ENCODE measurements at places on chromosomes 16 and 17.

DNA sequence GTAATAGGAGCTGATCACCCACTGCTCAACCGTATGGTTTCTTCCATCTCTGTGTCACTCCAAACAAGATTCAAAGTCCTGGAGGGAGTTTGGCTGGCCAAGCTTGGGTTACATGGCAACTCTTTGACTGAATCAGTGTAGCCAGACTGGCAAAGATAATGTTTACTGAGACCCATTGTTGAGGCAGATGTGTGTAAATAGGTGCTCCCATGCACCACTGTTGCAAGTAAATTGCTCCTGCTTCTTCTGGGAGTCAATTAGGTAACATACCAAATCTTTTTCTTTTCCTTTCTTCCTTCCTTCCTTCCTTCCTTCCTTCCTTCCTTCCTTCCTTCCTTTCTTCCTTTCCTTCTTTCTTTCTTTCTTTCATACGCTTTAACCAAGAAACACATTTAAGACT lies 86.3 kb upstream of the DHX40 start:
- DNase-seq, result no peak

DNA sequence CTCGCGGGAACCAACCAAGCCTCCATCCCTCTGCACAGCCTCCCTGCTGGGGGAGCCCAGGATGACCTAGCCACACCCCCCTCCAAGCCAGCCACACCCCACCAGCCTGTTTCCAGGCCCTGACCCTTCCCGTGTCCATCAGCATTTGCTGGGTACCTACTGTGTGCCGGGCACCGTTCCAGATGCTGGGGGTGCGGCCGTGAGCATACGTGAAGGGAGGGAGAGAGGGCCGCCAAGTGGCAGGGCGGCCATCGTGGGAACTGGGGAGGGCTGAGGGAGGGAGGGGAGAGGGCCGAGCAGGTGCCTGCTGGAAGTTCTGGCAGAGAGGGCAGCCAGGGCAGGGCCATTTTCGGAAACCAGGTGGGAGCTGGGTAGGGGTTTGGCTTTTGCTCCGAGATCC lies 23.1 kb downstream of the ZFPM1 start:
- no peak for DNase-seq

DNA sequence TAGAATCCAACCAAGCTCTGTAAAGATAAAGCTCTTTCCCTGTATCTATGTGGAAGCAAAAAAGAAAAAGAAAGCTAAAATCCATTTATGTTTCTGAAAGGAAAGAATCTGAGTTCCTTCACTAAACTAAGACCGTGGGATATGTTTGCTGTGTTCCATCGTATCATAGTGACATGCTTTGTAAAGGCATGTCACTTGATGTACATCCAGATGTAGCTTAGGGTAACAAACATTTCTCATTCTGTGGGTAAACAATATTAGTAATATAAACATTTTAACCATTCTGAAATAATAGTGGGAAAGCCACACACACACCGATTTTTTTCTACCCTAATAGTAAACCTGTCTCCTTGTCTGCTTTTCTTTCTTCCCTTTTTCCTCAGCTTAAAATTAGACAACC lies 78.1 kb downstream of the TUBD1 start:
- DNase-seq, result no peak

DNA sequence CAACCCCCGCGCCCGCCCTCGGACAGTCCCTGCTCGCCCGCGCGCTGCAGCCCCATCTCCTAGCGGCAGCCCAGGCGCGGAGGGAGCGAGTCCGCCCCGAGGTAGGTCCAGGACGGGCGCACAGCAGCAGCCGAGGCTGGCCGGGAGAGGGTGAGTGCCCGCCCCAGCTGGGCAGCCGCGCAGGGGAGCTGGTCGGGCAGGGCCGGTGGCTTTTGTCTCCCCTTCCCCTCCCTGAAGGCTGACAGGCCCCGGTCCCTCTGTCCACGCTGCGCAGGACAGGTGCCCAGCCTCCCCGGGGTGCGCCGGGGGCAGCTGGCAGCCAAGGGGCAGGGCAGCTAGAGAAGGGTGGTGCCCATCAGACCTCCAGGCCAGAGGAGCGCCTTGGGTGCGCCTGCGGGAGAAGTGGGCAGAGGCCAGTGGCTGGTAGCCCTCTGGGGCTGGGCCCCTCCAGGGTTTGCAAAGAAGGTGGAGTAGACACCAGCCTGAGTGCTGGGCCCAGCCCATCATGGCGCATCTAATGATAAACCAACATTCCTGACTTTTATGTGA lies 278 bp downstream of the ITGB4 start:
- DNase-seq, result no peak

GRCh38 chr16:78930561-78930960 lies 670.0 kb downstream of the MAF start:
- no peak for DNase-seq

DNA sequence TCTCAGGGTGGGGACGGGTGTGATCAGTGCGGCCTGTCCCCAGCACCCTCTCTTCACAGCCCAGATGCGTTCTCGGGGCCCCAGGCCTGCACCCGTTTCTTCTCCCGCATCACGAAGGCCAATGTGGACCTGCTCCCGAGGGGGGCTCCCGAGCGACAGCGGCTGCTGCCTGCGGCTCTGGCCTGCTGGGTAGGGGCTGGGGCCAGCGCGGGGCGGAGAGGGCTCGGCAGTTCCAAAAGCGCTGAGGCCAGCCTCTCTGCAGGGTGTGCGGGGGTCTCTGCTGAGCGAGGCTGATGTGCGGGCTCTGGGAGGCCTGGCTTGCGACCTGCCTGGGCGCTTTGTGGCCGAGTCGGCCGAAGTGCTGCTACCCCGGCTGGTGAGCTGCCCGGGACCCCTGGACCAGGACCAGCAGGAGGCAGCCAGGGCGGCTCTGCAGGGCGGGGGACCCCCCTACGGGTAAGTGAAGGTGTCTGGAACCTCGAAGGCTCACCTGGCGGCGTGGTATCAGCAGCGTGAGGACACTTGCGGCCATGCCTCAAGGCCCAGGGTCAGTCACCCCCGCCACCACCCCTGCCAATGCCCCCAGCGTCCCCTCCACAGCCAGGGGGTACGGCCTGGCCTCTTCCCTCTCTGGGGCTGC lies 4.4 kb downstream of the MSLN start:
- no peak for DNase-seq

- peak; percentile 71 for DNase-seq
Observed at GRCh38 chr17:28854457-28855335, at the start of gene ERAL1. TSS of gene ERAL1 (plus strand) at chr17:28855016. CDS start at chr17:28855035, 19 bp downstream.

GRCh38 chr16:62406387-62406786 lies 370.1 kb upstream of the CDH8 start:
- DNase-seq, result no peak

GRCh38 chr16:12742741-12743140 lies 60.9 kb downstream of the CPPED1 start:
- no peak for DNase-seq

GRCh38 chr17:18858567-18859245 lies 775 bp downstream of the PRPSAP2 start:
- DNase-seq, result no peak

DNA sequence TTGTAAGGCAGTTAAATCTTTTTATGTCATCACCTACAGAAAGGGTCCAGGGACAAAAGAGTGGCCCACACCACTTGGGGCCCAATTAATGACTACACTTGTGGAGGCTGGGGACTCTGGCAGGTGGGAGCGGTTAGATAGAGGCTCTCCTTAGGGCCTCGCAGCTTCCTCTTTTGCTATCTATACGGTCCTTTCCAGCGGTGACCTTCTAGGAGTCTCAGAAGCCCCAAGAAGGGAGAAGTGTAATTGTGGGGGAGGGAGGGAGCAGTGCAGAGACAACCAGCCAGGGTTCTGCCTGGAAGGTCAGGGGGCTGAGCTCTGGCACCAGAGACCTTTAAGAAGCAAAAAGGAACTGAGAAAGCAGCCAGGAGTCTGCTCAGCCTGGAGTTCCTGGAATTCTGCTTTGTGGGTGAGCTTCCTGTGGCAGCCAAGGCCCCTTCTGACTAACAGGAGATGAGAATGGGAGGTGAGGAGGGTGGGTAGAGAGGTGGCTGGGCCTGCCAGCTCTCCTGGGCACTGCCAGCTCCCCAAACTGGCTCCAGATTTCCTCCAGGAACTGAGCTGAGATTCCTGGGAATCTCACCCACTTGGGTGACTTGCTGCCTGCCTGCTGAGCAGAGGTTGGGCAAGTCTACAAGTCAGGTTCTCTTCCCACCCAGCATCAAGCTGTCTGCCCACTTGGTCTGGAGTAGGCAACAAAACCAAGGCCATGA lies 16.3 kb upstream of the MAP3K14 start:
- DNase-seq, result no peak

DNA sequence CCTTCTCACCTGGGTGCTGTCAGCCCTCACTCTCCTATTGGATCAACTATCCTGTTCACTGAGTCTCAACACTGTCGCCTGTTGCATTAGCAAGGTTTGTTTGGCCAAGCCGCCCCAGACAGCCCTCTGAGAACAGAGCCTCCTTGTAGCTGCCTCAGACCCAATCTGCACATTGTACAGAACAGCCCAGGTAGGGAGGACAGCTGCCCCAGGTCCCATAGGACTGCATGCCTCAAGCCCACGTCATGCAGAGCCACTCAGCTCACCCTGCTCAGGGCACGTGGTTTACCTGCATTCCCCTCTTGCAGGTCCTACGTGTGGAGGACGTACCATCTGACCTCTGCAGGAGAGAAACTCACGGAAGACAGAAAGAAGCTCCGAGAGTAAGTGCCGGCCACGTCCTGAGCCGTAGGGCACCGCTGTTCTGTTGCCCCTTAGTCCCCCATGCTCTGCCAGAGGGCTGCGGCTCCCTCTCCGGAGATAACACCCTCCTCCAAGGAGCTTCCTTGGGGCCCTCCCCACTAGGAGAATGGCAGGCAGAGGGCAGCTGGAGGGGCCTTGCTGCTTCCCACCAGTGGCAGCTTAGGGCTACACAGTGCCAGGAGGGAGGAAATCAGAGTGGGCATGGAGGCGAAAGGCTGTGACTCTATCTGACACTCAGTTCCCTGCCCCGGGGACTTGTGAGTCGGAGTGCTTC lies 2.8 kb downstream of the SNRNP25 start:
- no peak for DNase-seq

GRCh38 chr16:82582975-82583374 lies 43.8 kb upstream of the CDH13 start:
- no peak for DNase-seq

DNA sequence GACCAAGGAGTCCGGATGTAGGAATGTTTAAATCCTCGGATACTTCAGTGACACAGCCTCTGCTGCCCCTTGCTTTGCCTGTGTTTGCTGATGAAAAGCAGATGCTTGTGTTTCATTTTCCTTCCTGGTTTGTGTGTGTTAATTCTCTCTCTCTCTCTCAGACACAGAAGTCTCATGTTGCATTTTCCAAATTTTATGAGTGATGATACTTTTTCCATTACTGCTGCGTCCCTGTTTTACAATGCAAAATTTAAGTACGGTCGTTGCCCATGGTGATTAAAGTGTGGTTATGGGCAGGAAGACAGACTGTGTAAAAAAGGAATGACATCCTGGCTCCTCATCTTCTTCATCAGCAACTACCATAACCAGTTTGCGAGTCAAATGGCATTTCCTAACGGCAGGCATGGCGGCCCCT lies 5.7 kb downstream of the RMI2 start:
- no peak for DNase-seq

DNA sequence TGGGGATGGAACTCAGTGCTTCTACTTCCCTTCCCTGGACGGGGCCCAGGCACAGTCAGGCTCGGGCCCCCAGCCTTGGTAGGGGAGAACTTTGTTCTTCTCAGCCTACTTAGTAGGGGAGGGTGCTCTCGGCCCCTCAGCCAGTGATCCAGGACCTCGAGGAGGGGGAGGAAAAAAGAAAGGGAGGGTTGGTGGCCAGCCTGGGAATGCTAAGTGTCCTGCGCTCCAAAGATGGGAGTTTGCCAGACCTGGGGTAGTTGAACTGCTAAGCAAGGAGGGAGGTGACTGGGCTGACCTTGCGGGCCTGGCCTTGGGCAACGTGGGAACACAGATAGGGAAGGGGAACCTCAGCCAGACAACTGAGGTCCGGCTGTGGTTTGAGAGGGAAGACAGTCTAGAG lies 12.2 kb downstream of the ADGRG1 start:
- no peak for DNase-seq

DNA sequence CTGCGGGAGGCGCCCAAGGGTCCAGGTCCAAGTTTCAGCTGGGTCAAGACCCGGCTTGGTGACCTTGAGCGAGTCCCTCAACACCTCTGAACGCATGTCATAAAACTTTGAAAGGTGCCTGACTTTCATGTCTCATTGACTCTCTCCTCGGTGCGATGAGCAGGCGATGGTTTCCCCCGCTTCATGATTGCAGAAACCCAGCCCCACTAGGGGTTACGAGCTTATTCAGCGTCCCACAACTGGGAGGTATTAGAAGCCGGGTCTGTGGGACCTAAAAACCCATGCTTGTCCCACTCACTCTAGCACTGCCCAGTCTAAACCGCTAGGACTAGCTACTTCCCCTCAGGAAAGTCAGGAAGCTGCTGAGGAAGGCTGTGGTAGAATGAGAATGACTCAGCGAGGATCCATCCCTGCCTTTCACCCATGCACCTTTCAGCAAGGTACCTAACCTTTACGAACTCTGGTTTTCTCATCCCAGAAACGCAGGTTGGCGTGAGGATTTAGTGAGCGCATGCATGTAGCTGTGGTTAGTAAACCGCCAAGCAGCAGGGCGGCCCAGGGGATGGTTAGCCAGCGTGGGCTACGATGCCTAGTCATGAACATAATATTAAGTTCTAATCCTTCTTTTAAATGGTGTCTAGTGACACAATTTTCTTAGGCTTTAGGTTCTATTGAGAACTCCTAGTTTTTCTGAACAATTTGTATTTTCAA lies 26.2 kb upstream of the RFFL start:
- DNase-seq, result peak; percentile 28

- peak; percentile 58 for DNase-seq
Observed at GRCh38 chr17:56592487-56593085, 913 bp upstream of the NOG start.

DNA sequence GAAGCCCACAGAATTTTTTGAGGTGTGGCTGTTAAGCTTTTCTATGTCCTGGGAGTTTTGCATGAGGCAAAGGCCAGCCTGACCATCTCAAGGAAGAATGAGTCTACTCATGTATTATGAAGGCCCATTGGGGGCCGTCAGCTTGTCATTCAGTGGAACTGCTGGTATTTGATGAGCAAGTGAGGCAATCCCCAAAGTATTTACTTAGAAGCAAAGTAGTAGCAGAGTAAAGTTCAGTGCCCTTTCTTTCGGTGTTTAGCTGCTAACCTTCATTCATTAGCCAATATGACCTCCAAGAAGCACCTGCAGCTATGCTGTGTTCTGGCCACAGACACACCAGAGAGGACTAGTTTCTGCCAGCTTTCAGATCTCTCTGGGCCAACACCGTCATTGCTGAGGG lies 80.2 kb downstream of the RPA1 start:
- no peak for DNase-seq

- DNase-seq, result no peak
Observed at GRCh38 chr17:81710514-81711308, 1.4 kb upstream of the SLC25A10 start.

- no peak for DNase-seq
Observed at GRCh38 chr16:76622876-76623275, 345.7 kb downstream of the CNTNAP4 start.

GRCh38 chr17:77237232-77238008 lies 96.7 kb downstream of the SEC14L1 start:
- DNase-seq, result no peak

GRCh38 chr17:48552466-48553189 lies 7.7 kb upstream of the HOXB2 start:
- DNase-seq, result no peak

- no peak for DNase-seq
Observed at GRCh38 chr16:25978218-25978617, 286.5 kb downstream of the HS3ST4 start.

GRCh38 chr16:23317266-23317661 lies 15.2 kb downstream of the SCNN1B start:
- no peak for DNase-seq

Measured in stimulated activated CD8-positive, alpha-beta memory T cell treated with anti-CD3 and anti-CD28 coated beads, Interleukin-4, amount 100 ng/mL, for 24 hours (primary cell).